GF-D8 (cell line): ENCODE measurements at places on chromosomes 4 and X.

GRCh38 chr4:86472377-86473019, 112.6 kb upstream of the MAPK10 start:
- DNase-seq, result no peak

DNA sequence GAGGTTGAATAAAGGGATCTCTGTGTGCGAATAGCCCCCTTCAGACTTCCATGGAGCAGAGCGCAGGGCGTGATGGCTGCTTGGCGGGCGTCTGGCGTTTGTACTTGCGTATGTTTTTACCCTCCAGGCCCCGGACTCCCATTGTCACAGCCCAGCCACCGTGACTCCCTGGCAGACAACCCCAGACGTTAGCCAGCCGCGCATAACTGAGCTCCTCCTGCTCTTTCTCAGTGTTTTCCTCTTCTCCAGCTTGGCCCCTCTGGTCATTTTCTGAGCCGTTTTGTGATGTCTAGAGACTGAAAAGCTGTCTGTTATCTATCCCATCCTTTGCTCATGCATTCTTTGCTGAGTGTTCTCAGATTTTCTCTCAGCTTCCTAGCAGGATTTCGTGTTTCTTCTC, 54.3 kb downstream of the IGFBP7 start:
- no peak for DNase-seq

DNA sequence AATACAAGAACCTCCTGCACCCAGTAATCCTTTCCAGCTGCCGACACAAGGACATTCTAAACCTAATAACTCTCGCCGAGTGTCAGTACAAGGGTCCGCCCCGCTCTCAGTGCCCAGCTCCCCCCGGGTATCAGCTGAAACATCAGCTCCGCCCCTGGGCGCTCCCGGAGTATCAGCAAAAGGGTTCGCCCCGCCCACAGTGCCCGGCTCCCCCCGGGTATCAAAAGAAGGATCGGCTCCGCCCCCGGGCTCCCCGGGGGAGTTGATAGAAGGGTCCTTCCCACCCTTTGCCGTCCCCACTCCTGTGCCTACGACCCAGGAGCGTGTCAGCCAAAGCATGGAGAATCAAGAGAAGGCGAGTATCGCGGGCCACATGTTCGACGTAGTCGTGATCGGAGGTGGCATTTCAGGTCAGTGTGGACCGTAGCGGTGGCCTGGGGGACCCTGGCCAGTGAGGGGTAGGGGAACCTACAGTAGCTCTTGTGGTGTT, at the start of gene MAOA:
TSS of gene MAOA (plus strand) at position 295 of the 490 bp plus-strand sequence. CDS start at position 338, 43 bp downstream.
- no peak for DNase-seq

- DNase-seq, result no peak
Measured at GRCh38 chr4:53161051-53161786, 204.6 kb downstream of the SCFD2 start.

DNA sequence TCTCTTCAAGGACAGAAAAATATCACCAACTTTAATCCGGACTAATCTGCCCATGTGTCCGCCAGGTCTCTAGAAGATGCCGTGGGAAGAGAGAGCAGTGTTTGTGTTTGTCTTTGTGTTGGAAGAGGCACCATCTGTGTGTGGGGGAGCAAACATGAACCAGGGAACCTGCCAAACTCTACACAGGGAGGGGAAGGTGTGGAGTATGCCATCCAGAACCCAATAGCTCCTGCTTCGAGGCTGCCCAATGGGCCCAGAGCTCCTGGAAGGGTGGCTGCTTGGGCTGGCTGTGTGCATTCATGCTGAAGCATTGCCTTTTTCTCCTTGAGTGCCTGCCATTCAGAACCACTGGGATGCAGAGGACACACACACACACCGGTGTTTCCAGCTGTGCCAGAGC, 536.2 kb downstream of the MID1IP1 start:
- DNase-seq, result no peak

GRCh38 chr4:24121395-24122175, 231.7 kb upstream of the PPARGC1A start:
- DNase-seq, result no peak

DNA sequence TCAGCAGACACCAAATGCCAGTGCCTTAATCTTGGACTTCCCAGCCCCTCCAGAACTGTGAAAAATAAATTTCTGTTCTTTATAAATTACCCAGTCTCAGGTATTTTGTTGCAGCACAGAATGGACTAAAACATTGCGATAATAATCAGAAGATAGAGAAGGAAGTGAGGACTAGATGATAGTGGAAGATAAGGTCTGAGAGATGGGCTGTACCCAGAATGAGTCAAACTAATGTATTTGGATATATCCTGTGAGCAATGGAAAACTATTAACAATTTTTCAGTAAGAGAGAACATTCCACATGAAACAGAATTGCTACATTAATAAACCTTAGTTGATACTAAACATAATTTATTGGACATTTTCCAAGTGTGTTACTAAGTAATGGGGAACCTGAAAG, 93.3 kb downstream of the FANCB start:
- DNase-seq, result no peak

DNA sequence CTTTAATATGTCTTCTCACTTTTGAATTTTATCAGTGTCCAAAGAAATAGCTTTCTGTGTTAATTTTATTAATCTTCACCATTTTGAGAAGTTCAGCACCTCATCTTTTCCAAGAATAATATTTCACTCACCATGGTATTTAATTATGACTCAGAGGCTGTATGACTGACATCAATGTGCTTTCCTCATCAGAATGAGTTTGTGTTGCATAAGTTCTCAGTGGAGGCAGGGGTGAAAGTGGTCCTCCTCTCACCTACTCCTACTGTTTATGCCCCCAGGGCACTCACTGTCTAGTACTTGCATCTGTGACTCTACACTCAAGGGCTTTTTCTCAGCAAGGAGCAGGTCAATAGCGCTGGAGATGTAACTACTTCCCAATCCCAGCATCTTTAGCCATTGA, 905.3 kb upstream of the INTU start:
- DNase-seq, result no peak
